Left hindlimb (tissue), 1 donor: ENCODE measurements at places on chromosomes 16 and 17.

GRCh38 chr16:86761111-86762031 is 183.0 kb downstream of the FOXL1 start:
- DNase-seq, result peak; percentile 66

DNA sequence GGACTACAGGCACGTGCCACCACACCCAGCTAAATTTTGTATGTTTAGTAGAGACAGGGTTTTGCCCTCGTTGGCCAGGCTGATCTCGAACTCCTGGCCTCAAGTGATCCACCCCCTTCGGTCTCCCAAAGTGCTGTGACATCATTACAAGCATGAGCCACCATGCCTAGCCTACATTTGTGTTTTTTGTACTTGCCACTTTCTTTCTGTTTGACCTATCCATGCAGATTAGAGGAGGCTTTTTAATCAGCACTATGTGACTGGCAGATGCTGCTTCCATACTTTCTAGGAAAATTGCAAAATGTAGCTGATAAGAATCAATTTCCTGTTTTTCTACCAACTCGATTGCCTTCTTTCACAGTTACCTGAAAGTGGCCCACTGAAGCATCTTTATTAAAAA is 57.3 kb downstream of the B9D1 start:
- no peak for DNase-seq

GRCh38 chr16:53031323-53031942 is 21.3 kb downstream of the CHD9NB start:
- no peak for DNase-seq

GRCh38 chr16:35689764-35690163 is 2230.4 kb downstream of the TP53TG3F start:
- DNase-seq, result no peak

GRCh38 chr17:76383546-76384221 is 725 bp upstream of the SPHK1 start:
- peak; percentile 72 for DNase-seq
